T-cell (primary cell): ENCODE measurements at places on chromosomes 16 and 17.

GRCh38 chr17:62664336-62665120, 37.1 kb downstream of the MRC2 start:
- DNase-seq: no peak

- no peak for DNase-seq
Measured at GRCh38 chr17:43924558-43924957, 17.2 kb upstream of the MPP2 start.

- no peak for DNase-seq
Measured at GRCh38 chr16:27123795-27124409, 57.2 kb downstream of the C16orf82 start.

DNA sequence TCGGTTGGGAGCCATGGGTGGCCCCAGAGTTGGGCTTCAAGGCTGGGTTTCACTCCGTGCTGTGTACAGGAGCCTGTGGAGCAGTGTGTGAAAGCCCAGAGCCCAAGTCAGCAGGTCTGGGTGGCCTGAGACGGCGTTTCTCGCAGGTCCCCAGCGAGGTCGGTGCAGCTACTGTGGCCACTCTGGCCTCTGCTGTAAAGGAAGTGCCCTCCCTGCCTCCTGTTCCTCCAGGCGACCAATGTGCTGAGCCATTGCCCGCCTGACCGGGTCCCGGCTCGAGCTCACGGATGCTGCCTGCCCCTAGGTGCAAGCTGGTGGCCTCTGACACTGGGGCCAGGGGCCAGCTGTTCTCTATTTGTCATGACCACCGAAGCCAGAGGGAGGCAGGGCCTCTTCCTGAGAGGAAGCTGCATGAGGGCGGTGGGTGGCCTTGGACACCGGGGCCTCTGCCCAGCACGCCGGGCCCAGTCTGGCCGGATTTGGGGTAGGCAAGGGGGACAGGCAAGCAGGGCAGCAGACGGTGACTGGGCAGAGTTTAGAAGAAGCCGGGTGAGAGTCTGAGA, 170.9 kb downstream of the IRF8 start:
- no peak for DNase-seq

- DNase-seq: no peak
Measured at GRCh38 chr17:50840311-50840851, 5.0 kb downstream of the WFIKKN2 start.

DNA sequence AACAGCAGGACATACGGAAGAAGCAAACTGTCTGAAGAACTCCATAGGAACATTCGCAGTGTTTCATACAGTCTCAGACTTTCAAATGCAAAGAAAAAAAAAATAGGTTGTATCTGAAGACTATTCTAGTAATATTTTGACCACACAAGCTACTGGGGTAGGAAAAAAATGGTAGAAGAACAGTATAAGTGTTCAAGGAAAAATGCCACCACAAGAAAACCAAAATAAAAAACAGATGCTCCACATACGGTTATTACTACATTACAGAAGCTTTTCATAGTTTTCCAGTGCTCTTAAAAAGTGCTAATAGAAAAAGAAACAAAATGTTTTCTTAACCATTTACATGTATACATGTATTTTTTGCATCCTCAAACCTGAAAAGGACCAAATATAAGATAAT, 3.7 kb downstream of the NCOR1 start:
- no peak for DNase-seq

DNA sequence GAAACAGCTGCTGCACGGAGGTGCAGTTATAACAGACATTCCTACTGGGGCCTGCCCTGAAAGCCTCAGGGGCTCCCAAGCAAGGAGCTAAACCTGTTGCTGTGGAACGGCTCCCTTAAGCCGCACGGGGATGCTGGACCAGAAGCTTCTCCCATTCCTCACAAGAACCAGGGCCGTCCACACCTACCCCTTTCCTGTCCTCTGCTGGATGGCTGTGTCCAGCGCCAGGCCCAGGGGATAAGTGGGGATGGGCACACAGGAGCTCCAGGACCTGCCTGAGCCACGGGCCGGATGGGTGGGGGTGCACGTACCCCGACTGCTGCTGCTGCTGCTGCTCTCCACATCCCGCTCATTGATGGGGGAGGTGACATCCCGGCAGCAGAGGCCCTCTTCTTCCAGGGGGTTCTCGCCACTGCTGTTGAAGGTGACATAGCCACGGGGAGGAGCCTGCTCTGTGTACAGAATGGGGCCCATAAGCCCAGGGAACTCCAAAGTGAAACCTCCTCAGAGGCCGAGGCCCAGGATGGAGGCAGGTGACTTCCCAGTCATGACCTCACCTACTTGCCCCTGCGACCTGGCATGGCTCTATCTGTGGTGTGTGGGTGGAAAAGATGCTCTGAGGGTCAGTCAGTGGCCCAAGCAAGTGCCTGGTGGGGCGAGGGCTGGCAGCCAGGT, 8.6 kb downstream of the NUDT16L1 start:
- DNase-seq: no peak

- DNase-seq: no peak
Measured at GRCh38 chr16:51048544-51048943, 102.5 kb downstream of the SALL1 start.

GRCh38 chr17:65660947-65661346, 99.5 kb upstream of the AXIN2 start:
- DNase-seq: no peak

DNA sequence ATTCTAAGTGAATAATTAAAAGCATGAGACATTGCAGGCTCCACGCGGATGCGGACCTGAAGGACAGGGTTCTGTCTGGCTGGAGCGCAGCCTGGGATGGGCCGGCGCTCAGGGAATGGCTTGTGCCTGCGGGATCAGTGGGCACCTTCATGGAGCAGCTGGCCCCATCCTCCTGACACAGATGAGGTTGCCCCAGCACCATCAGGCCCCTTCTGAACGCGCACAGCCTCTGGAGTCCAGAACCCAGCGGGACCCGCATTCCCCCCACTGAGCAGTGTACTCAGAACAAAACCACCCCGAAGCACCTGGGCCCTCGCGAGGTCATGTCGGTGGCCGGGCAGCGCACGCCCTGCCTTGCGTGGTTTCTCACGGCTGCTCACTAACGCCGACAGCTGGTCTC, 70.5 kb upstream of the CHMP6 start:
- no peak for DNase-seq

- DNase-seq: no peak
Measured at GRCh38 chr16:68364561-68364998, 53.8 kb downstream of the PRMT7 start.

DNA sequence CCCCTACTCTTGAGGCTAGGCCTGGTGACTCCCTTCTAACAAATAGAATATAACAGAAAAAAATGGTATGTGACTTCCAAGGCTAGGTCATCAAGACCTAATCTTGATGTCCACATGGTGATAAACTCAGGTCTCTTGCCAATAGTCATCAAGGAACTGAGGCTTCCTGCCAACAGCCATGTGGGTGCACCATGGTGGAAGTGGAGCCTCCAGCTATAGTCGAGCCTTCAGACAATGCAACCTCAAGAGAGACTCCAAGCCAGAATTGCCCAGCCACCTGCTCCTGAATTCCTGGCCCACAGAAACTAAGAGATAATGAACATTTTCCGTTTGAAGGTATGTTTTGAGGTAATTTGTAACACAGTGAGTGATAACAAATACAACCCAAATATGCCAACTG, 55.9 kb upstream of the SREBF1 start:
- DNase-seq: no peak

DNA sequence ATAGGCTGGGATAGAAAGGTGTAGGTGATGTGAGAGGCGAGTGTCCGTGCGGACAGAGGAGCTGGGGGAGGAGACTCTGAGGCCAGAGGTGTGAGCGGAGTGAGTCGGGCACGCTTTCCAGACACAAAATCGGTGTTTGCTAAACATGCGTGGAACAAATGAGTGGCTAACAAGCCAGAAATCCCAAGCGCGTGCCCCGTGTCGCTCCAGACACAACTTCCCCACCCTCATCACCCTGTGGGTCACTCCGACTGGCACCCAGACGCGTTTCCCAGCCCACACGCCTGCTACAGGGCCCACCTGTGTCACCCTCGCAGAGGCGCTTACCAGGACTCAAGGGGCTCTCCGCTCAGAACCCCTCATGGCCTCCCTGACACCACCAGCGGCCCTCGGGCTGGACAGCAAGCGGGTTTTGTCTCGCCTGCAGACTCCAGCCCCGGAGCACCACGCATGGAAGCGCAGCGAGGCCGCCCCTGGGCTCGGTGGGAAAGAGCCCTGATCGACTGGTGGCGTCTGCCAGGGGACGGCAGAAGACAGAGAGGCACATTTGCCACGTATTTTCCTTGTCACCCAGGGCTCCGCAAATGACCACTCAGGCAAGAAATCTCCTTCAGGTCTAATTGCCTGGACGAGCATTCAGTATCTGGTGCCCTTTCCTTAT, 6.0 kb upstream of the RPH3AL start:
- no peak for DNase-seq

GRCh38 chr17:7354262-7354843, 603 bp upstream of the TMEM95 start:
- no peak for DNase-seq

DNA sequence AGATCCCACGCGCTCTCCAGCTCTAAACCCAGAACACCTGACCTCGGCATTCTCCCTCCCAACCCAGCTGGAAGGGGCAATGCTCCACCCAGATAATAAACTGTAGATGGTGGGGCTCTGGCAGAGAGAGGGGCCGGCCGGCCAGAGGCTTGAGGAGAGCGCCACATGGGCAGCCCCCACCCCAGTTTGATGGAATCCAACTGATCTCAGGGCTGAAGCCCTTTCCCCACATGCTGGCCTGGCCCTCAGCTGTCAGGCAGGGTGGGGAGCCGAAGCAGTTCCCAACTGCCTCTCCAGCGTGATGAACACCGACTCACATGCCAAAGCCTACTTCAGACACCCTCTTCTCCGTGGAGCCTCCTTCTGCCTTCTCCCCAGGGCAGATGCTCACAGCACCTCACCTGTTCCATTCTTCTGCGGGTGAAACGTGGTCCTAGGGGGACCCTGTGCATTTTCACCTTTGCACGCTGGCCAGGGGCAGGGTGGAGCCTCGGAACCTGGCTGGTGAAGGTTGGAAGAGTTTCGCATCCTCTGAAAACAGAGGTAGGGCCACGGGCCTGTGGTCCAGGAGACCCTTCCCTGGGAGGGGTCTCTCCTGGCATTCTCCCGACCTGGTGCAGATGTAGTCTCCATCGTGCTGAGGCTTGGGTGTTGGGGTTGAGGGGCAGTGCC, 65.7 kb upstream of the ZNF469 start:
- no peak for DNase-seq

DNA sequence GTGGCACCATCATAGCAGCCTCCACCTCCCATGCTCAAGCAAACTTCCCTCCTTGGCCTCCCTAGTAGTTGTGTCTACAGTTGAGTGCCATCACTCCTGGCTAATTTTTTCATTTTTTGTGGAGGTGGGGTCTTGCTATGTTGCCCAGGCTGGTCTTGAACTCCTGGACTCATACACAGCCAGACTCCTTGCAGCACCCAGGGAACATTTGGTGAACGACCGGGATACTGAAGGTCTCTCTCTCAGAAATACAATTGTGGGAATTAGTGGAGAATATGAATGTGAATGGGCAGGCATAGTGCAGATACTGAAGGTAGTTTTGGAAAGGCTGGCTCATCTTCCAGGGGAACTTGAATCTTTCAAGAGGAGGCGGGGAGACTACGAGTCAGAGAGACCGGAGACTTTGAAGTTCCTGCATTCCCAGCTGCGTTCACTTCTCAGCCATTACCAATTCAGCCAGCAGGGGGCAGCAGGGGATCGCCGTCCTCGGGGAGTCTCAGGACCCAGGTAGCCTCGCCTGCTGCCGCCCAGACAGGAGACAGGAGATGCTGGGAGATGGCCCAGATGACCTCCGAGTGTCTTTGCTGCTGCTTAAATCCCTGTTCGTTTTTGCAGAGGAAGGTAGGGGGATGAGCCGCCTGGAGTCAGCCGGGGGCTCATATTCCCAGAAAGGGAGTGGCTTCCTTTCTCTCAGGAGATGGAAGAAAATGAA, 68.6 kb downstream of the HAPSTR1 start:
- DNase-seq: peak; percentile 42

DNA sequence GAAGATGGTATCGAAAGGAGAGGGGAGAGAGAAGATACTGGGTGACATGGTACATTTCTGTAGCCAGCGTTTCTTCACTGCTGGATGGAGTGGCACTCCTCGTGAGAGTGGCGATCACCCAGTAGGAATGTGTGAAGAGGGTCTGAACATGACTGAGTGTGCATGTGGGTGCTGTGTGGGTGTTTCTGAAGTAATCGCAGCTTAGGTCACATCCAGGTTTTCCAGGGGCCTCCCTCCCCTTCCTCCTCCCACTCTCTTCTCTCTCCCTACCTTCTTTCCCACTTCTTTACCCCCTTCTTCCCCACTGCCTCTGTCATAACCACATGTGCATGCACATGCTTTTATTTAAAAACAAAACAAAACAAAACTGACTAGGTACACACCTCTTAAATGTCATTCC, 1.8 kb downstream of the CLEC3A start:
- no peak for DNase-seq

- no peak for DNase-seq
Measured at GRCh38 chr16:49487746-49488145, 114.1 kb downstream of the C16orf78 start.

DNA sequence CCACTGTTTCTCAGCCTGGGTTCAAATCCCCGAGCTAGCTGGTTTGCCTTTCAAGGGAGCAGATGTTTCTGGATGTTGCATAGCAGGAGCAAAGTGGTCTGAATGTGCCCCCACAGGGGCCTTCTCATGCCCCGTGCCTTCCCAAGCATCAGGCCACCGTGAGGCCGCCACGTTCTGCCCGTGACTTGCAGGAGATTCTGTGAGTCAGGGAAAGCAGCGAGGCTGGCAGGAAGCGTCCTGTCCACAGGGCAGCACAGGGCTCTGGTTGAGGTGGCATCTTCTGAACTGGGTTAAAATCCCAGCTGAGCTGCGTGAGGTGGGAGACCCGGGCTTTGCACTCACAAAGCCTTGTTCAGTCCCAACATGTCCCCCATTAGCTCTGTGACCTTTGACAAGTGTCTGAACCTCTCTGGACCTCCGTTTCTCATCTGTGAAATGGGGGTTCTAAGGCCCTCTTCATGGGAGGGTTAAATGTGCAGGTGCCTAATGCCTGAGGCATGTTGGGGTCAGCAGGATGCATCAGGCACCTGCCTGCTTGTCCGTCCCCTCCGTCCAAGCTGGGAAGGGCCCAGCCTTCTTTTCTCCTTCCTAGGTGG, 94.8 kb upstream of the PLCG2 start:
- DNase-seq: no peak
